Activated CD8-positive, alpha-beta T cell treated with anti-CD3 and anti-CD28 coated beads, Interleukin-2, amount 10 ng/mL, durations not matched to agents 7 days and 5 days (primary cell): ENCODE measurements at places on chromosomes 11 and 22. TPM values are rescaled to one million over a fixed set of nuclear protein-coding genes. Genes with fewer than 3 reads are reported as not detected.

The KCTD14 gene
- 0.21 TPM for total RNA-seq

The SPTBN2 gene
- 0.31 TPM for total RNA-seq

The MFRP gene
- total RNA-seq: not detected

The KRTAP5-1 gene
- not detected for total RNA-seq

The KIAA1671 gene
- 5.5 TPM for total RNA-seq

The NDUFS8 gene
- total RNA-seq: 163 TPM

The POTEH gene
- not detected for total RNA-seq

The YPEL1 gene
- total RNA-seq: 8.8 TPM

The USP2 gene
- 0.55 TPM for total RNA-seq

The SMIM35 gene
- total RNA-seq: 2.4 TPM

DNA sequence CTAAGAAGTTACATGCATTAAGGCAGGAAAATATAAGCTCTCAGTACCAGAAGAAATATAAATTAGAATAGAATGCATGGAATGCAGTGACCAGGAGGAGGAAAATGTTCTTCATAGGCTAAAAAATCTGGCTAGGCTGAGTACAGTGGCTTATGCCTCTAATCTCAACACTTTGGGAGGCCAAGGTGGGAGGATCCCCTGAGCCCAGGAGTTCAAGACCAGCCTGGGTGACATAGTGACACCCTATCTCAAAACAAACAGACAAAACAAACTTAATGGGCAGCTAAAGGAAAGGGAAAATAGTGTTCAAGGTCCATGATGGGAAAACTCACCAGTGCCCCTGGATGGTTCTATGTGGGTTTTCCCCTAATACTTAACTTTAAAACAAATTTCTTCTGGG, 78.3 kb upstream of the RASSF10 start:
- DNase-seq: no peak

- no peak for DNase-seq
Measured at GRCh38 chr11:77217156-77217555, 84.3 kb downstream of the GDPD4 start.

GRCh38 chr11:116217441-116217840, 555.3 kb downstream of the BUD13 start:
- no peak for DNase-seq

- peak; percentile 44 for DNase-seq
Measured at GRCh38 chr11:3614742-3615171, 27.0 kb downstream of the ART5 start.

DNA sequence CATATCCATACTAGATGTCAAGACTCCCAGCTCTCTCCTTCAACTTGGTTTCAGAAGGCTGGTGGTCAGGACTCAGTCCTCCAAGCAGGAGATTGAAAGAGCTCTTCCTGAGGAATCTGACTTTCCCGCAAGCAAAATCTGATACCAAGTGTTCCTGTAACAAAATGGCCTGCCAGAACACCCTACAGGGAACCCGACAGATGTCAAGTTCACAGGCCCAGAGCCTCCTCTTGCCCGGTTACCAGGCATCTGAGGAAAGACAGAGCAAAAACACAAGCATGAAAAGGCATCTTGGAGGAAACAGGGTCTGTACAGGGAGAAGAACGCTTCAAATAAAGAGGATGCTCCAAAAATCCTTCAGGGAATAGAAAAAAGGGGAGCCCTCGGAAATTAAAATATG, 8.7 kb upstream of the KCNJ5 start:
- no peak for DNase-seq

- DNase-seq: no peak
Measured at GRCh38 chr11:126456783-126457542, 101.5 kb downstream of the ST3GAL4 start.

DNA sequence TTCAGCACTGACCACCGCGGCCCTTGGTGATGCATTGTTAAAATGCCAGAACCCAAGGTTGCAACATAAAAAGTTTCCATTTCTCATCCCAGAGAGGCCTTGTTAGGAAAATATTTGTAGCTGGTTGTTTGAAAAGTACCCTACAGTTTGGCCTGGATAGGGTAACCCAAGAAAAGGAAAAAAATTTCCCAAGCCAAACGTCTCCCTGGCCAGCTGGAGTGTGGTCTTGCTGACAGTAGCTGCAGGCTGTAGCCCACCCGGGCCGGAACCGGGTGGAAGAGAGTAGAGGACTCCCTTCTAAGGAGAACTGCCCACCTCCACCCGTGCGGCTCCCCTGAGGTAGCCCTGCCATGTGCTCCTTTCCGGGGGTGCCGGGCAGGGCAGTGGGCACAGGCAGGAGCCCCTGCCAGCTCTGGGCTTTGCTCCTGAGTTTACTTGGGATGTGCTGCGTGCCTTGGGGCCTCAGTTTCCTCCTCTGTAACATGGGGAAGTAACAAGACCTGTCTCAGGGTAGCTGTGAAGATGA, 38.5 kb downstream of the IGHMBP2 start:
- no peak for DNase-seq

DNA sequence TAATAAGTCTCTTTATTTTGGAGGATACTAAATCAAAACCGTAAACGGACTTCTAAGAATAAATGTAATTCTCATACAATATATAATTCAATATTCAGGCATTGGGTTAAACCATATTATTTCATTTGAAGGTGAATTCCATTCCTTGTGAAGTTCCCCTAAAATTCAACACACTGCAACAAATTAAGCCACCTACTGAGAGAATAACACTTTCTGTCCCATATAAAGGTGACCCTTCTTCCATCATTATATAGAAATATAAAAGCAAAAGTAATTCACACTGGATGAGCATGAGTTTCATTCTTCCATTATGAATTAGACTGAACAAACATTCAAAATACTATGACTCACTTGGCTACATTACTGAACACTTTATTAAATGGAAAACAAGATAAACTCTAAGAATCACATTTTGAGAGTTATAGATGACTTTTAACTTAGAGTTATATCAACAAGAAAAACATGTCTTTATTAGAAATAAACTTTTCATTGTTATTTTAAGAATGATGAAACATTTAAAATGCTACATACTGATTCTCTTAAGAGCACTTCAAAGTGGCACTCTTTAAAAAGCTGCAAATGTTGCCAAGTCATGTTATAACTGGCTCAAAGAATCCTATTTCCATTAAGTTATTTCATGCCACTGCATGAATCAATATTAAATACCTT, 2.8 kb downstream of the SESN3 start:
- DNase-seq: no peak

- no peak for DNase-seq
Measured at GRCh38 chr11:41848349-41848748, 388.9 kb upstream of the LRRC4C start.

DNA sequence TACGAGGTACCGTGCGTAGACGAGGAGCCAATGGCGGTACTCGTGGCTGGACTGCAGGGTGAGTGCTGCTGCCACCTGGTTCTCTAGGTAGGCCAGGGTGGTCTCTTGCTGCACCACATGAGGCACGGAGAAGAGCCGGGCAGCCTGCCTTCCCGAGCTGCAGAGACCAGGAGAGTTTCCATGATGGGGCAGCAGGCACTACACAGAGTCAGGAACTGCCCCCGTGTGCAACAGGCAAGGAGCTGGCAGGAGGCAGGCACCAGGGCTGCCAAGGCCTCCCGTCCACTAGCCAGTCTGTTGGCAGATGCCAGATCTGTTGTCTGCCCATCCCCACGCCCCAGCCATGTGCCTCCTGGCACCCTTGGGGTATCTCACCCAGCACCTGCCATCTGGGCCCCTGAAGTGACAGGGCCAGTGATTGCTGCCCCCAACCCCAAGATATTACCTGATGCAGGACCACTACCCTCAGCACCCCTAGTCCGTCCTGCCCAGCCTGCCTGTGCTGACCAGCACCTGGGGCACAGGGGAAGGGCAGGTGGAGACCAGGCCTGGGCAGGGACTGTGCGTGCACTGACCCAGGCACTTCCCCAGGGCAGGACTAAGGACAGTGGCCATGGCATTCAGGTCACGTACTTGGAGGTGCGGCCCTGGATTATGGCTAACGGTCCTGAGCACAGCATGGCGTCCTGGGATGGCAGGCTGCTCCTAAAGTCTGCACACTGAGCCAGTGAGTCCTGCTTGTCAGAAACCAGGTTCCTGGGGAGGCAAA, 62.0 kb upstream of the CLTCL1 start:
- DNase-seq: no peak

- no peak for DNase-seq
Measured at GRCh38 chr11:18536209-18536608, 9.5 kb upstream of the TSG101 start.

DNA sequence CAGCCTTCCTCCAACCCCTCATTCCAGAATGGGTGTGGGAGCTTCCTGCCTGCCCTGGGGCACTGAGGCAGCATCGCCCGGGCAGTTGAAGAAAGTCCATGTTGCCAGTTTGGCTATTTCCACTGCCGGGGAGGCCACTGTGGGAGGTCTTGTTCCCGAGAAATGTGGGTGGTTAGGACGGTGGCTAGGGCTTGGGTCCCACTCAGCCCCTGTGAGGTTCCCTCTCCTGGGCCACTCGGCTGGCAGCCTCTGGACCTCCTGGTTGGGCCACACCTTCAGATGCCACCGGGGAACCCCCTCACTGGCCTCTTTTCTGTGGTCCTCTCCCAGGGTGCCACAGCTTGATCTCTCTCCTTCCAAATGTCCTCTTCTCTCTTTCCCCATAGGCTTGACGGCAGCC, 5.1 kb upstream of the PPP6R3 start:
- DNase-seq: no peak

- DNase-seq: no peak
Measured at GRCh38 chr22:30028731-30029130, 51.5 kb upstream of the HORMAD2 start.

- DNase-seq: peak; percentile 87
Measured at GRCh38 chr11:124920870-124921609, 2.0 kb downstream of the HEPN1 start.

- no peak for DNase-seq
Measured at GRCh38 chr11:76314741-76315090, 66.2 kb downstream of the THAP12 start.

DNA sequence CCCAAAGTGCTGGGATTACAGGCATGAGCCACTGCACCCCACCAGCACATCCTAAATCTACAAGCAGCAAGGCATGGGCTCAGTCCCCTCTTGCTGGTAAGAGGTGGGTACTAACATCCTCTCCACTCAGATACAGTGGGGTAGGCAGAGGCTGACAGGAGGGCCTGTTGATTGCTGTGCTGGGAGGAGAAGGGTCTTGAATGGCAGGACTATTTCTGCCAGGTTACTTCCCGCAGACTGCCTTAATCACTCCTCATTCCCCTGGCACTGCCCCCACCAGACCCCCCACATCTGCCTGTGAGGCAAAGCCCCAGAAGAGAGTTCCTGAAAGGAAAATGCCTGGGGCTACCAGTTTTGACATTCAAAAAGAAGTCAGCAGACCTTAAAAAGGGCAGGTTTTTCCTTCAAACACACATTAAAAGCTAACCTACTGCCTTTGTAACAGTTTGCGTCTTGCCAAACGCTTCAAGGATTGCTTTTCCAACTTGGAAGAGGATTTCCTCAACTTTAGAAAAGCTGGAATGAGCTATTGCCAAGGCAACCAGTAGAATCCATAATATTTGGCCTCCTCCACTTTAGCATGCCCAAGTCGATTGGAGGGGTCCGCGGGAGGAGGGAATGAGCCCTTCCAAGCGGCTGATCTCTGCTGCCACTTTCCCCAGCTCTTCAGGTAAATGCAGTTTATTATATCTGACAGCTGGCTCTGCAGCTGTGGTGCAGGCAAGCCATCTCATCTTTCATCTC, 62.0 kb downstream of the FDX1 start:
- no peak for DNase-seq

GRCh38 chr11:131893103-131893890, 522.9 kb downstream of the NTM start:
- DNase-seq: no peak

- DNase-seq: peak; percentile 25
Measured at GRCh38 chr11:38791346-38791961, 2193.4 kb upstream of the RAG2 start.

GRCh38 chr11:131600628-131601027, 230.2 kb downstream of the NTM start:
- DNase-seq: no peak

- DNase-seq: no peak
Measured at GRCh38 chr11:1671658-1672057, 25.3 kb upstream of the KRTAP5-6 start.

DNA sequence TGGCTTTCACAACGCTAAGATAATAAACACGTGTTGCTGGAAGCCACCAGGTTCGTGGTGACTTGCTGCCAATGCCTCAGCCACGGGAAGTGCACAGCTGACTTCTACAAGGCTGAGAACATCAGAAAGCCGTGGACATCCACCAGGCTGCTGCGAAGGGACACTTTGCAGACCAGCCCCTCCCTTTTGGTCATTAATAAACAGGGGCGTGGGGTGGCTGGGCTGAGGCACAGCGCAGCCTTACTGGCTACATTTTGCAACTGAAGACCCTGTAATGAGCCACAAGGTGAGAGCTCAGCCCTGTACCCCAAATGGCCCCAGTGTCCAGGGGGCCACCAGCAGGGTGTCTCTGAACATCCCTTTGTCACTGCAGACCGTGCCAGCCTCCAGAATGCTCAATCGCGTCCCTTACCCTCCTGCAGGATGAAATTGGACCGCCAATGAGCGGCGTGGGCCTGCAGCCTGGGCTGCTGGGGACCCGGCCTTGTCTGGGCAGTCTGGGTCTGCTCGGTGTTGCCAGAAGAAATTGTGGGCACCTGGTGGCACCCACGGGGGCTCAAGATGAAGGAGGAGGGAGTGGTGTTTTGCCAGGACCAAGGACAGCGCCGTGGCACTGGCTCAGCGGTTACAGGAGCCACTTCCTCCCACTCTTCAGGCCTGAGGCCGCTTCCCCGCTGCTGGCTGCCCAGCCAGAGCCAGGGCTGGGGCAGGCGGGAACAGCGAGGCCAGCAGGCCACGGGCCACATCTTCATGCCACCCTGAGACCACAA, 181.9 kb downstream of the CTTN start:
- DNase-seq: no peak

GRCh38 chr11:24516638-24517037, 19.8 kb downstream of the LUZP2 start:
- no peak for DNase-seq
